Stimulated activated CD8-positive, alpha-beta memory T cell treated with anti-CD3 and anti-CD28 coated beads, Interleukin-15, amount 100 ng/mL, for 48 hours (primary cell): ENCODE measurements at places on chromosomes 7 and 10.

GRCh38 chr10:33802566-33802965 is 468.1 kb upstream of the NRP1 start:
- no peak for DNase-seq

DNA sequence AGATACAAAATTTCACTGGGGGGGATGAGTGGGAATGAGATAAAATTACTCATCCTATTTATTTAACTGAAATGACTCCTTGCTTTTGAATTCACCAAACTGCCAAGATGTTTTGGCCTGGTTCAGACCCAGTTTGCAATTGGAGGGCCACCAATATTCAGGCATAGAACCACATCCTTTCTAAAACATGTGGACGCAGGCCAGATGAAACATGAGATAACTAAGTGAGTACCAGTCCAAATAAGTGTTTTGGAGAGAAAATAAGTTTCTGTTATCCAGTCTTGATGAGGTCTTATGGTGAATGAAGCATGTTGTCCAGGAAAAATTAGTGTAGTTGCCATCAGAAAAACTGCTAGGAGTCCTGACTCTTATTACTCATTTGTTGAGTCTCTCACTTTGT is 36.3 kb upstream of the PDK4 start:
- no peak for DNase-seq

GRCh38 chr7:157497744-157498651 is 161.2 kb downstream of the DNAJB6 start:
- no peak for DNase-seq

GRCh38 chr7:43643846-43644245 is 60.9 kb downstream of the STK17A start:
- DNase-seq = no peak

GRCh38 chr10:100725071-100725471 is 20.3 kb upstream of the PAX2 start:
- DNase-seq = no peak

DNA sequence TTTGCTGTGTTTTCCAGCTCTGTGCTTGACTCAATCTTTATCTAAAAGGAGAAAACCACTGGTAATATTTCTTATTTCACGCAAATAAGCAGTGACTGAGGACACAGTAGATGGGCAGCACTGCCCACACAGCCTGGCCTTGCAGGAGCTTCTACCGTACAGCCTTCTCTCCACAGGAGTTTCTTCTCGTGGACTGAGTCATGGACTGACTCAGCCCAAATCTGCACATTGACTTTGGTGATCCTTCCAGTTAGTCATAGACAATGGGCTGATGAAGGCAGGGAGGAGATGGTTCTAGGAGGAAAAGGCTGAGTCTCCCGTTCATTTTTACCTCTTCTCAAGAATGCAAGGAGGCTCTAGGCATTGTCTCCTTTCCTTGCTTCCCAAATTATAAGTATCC is 200.7 kb downstream of the RAPGEF5 start:
- no peak for DNase-seq

- no peak for DNase-seq
These were observed 32.6 kb downstream of the TBATA start for GRCh38 chr10:70752571-70752970.

- no peak for DNase-seq
These were observed 163.0 kb downstream of the KMT2E start for GRCh38 chr7:105177026-105177425.

DNA sequence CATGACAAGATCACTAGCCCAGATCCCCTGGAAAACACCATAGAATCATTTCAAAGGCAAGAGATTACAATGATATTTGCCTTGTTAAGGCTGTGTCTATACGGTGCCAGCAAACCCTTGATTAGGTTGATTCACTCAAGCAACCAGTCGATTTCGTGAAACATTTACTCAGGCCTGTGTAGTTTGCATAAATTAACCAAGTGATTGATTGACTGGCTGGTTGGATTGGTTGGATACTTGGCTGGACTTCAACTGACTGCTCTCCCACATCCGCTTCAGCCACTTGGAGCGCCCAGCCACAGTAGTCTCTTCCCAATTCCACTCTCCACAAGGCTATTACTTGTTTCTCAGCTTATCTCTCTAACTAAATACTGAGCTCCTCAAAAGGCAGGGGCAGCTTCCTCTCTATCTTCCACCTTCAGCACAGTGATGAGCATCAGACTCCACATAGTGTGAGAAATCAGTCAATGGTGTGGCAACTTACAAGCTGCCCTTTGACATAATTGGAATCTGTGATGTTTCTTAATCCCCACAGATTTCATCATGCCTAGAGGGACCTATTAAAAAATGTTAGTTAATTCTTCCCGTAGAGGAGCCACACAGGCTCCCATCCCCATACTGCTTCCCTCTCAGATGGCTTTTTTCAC is 217.4 kb downstream of the GRM8 start:
- DNase-seq = no peak

- no peak for DNase-seq
These were observed 69.8 kb upstream of the SEMA3A start for GRCh38 chr7:84264396-84264795.

GRCh38 chr10:75246506-75246905 is 10.7 kb upstream of the COMTD1 start:
- no peak for DNase-seq

- DNase-seq = no peak
These were observed 97.4 kb downstream of the ZRANB1 start for GRCh38 chr10:125039354-125039769.

DNA sequence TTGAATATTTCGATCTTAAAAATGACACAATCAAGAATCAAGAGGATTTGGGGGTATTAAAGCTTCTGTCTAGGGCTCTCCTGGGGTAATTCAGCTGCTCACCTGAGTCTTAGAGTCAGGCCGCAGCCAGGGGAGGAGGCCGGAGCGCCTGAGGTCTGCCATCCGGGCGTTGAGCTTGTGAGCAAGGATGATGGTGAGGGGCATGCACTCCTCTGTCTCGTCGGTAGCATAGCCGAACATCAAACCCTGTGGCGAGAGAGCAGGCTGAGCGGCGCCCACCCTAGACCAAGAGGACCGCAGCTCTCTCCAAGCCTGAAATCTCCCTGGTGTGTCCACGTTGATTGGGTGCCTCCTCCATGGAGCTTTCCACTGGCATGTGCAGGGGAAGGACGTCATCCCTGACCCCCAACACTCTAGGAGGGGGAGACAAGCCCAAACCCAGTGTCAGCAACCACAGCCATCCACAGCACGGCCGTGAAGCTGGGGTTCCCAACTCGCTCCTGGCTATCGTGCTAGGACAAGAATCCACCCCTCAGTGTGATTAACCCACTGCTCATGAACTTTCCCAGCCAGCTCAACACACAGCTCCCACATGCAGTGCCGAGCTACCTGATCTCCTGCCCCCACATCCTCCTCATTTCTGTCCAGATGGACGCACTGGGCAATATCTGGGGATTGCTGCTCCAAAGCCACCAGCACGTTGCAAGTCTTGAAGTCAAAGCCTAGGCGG is 9.2 kb downstream of the MAT1A start:
- DNase-seq = no peak

DNA sequence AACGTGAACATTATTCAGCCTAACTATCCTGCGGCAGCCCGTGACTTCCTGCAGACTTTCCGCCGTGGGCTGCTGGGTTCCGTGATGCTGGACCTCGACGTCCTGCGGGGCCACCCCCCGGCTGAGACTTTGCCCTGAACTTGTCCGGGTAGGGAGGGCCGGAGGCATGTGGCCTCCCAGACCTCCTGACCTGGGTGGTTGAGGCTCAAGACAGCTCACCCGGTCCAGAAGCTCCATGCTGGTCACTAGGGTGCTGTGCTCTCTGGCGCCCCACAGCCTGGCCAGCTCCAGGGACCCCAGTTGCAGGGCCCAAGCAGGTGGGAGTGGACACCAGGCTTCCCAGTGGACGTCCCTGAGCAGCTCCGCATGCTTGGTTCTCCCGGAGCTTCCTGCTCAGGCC is 4.4 kb downstream of the SPRN start:
- DNase-seq = no peak

DNA sequence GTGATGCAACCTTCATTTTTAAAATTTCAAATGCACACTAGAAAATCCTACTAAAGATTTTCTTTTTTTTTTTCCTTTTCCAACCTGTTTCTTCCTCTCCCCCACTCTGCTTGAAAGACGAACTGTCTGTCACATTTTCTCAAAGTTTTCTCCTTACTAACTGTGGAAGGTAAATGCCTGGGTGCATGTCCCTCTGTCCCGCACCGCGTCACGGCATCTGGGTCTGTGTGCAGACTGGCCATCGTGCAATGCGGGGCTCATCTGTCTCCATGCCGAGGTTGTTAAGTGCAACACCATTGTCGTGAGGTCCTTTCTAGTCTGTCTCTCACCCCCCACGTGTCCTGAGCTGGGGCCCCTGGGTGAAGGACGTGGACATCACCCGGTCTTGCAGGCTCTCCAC is 28.4 kb downstream of the PFKFB3 start:
- no peak for DNase-seq

- no peak for DNase-seq
These were observed 7.7 kb downstream of the CTBP2 start for GRCh38 chr10:125152450-125153368.

- no peak for DNase-seq
These were observed 494.8 kb downstream of the PARD3 start for GRCh38 chr10:34320265-34320664.
